ENCODE measurements at places on chromosomes 4 and X.

DNA sequence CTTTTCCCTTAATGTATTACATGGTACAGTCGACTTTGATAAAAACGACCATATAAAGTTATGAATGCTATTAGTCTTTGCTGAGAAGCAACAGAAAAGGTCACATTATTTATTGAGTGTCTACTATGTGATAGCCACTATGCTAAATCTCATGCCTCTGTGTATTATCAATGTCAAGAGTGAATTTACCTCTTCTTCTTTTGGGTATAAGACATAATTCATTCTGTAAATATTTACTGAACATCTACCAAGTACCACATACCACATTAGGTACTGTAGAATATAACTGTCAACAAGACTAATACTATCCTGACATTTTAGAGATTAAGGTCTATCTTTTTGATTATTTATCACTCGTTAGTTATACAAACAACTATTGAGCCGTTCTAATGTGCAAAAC, 268.7 kb upstream of the FTHL17 start:
- no peak for DNase-seq

DNA sequence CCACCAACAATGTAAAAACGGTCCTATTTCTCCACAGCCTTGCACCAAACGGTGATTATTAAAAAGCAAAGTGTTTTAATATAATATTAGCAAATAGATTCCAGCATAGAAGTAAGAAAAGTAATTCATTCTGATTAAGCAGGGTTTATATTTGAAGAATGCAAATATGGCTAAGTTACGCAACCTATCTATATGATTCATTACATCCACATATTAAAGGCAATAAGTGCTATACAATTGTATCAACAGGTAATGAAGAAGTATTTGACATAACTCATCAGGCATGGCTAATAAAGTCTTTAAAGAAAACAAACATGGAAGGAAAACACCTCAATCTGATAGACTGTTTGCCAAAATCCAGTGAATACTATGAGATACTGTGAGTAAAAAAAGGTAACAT, 29.0 kb downstream of the KCNE5 start:
- no peak for DNase-seq

GRCh38 chr4:68076194-68076593, 53.5 kb downstream of the TMPRSS11F start:
- no peak for DNase-seq

- no peak for DNase-seq
Measured at GRCh38 chr4:137387924-137388323, 144.4 kb downstream of the PCDH18 start.

GRCh38 chrX:149371986-149372385, 133.1 kb downstream of the IDS start:
- DNase-seq = no peak

GRCh38 chrX:9525511-9526248, 60.8 kb downstream of the TBL1X start:
- DNase-seq = no peak

DNA sequence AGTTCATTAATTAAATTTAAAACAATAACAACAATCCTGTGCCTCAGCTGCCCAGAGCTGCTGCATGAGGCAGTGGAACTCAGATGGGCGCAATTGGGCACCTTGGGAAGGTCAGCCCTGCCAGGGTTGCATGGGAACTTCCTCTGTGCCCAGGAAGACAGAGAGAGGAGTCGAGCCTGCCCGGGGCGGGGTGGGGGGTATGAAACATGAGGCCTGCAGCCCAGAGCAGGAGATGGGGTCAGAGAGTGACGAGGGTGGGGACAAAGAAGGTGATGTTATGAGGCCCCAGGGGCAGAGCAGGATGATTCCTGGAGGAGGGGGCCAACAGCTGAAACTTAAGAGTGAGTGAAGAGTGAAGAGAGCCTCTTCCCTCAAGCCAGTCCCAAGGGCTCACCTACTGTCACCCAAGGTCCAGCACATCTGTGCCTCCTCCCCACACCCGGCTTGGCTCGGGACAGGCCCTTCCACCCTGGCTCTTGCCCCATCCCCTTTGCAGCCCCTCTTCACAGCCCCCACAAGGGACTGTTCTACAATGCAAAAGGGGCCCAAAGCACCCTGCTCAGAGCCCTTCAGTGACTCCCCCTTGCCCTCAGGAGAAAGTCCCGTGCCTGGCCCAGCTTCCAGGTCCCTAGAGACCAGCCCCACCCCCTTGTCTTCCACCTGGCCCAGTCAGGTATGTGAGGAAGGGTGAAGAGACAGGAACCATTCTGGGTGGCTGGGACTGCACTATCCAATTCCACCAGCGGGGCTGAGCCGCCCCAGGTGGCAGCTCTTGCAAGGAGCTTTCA, 31.4 kb downstream of the HMX1 start:
- DNase-seq = peak; percentile 78

GRCh38 chrX:38484607-38485498, 76.5 kb upstream of the TSPAN7 start:
- DNase-seq = no peak

DNA sequence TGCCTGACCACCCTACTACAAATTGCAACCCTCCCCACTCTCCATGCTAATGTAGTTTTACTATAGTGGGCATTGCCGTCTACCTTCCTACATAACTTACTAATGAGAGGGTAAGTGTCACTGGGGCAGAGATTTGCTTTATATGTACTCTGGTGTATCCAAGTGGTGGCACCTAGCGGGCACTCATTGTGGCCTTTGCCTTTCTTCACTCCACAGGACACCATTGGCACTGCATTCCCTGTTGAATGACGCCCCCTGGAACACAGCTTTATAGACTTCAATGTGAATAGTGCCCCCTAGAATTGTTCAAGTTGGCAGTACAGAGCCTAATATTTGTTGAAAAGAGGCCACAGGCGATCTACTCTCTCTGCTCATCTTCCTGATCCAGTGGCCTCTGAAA, 215.8 kb downstream of the MID1IP1 start:
- no peak for DNase-seq

DNA sequence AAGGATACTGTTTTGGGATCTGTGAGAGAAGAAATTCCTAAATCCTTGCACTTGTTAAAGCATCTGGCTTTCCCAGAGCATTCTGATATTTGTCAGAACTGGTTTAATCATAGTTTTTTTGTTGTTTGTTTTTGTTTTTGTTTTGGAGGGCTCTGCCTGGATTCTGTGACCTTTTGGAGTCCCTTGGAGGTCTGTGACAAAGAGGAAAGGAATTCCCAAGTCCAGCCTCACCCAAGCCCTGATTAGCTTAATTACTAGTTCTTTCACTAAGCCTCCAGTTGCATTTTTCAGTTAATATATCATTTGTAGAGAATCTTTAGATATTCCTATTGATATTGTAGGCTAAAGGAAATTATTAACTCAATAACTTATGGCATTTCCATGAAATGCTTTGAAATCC, 711 bp downstream of the ACE2 start:
- DNase-seq = no peak

GRCh38 chr4:75338352-75338880, 175.8 kb downstream of the RCHY1 start:
- DNase-seq = no peak

DNA sequence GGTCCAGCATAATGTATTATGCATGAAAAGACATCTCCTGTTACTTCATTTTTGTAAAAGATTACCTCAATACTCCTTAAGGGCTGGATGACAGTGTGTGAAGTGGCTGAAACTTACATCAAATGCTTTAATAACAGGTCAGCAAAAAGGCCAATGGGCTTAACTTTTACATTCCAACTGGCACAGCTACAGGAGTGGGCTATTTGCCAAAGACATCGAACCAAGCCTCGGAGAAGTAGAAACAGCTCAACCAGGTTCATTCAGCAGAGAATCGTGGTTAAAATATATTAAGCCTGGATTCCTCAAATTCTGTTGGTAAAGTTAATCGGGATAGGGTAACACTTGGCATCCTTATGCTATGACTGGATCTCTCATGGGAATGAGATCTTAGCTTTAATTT, 639.7 kb downstream of the TRIML1 start:
- DNase-seq = no peak

GRCh38 chr4:68267433-68267944, 22.0 kb upstream of the TMPRSS11B start:
- DNase-seq = no peak
